Activated gamma-delta T cell (primary cell): ENCODE measurements at places on chromosomes 3 and 15.

DNA sequence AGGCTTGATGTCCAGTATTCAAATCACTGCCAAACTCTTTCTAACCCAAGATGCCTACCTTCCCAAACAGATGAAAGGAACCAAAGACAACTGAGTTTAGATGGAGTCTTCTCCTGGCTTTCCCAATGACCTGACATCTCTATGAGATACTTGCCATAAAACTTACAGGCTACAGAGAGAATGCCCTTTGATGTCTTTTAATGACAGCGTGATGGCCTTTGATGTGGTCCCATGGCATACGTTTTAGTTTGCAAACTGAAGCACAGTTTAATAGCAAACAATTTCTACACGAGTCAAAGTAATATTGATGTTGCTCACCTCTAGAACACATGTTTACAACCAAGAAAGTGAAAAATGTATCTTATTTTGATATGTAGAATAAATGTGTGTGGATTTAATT is 73.2 kb downstream of the ZIC4 start:
- no peak for DNase-seq

DNA sequence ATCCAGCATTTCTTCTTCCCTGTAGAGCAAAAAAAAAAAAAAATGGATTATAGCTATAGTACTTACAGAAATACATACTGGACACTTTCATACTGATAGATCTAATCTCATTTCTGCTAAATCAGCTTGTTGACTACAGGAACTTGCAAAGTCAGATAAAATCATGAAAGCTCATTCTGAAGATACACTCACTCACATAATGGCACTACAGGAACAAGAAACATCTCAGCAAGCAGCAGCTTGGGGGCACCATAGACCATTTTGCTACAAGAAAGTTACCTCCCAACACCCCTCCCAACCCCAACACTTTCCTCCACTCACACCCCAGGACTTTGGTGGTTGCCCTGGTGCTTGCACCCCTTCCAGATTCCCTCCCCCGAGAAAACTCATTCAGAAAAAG is 4.6 kb downstream of the MYH15 start:
- no peak for DNase-seq

- DNase-seq, result no peak
Observed at GRCh38 chr3:83216919-83217594, 1455.6 kb upstream of the GBE1 start.

DNA sequence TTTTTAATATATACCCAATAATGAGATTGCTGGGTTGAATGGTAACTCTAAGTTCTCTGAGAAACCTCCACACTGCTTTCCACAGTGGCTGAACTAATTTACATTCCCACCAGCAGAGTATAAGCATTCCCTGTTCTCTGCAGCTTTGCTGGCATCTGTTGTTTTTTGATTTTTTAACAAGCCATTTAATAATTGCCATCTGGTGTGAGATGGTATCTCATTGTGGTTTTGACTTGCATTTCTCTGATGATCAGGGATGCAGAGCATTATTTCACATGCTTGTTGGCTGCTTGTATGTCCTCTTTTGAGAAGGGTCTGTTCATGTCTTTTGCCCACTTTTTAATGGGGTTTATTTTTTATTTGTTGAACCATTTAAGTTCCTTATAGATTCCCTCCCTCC is 75.0 kb upstream of the EPHB3 start:
- no peak for DNase-seq

DNA sequence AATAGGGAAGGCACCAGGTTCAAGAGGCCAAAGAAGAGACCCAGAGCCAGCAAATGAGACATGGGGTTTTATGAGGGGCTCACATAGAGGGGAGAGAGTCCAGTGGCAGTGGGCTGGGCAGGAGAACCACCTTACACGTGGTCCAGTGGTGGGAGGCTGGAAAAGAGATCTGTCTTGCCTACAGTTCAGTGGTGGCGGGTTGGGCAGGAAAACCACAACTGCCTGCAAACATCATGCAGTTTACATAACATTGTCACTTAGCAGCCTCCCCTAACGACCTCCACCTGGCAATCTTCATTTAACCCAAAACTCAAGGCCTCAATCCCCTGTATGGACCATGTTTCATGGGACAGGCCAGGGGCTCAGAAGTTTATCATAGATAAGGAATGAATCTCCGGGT is 29.1 kb downstream of the CRYGS start:
- DNase-seq, result no peak

GRCh38 chr3:56303487-56303886 is 164.8 kb downstream of the ERC2 start:
- no peak for DNase-seq

DNA sequence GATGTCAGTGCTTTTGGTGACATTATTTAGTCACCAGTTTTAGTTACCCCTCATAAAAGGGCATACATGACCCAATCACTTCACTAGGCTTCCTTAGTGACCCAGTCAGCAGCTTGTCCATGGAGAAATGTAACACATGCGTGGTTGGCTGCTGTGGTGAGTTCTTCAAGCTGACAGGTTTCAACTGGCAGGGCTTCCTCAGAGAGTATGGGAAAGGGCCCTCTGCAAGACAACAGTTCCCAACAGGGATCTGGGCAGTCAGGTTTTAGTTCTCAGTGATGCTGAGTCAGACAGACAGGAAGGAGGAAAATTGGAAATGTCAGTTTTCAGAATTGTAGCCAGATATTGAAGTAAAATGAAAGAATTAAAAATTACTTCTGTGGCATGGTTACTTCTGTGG is 282.5 kb downstream of the TBL1XR1 start:
- no peak for DNase-seq

DNA sequence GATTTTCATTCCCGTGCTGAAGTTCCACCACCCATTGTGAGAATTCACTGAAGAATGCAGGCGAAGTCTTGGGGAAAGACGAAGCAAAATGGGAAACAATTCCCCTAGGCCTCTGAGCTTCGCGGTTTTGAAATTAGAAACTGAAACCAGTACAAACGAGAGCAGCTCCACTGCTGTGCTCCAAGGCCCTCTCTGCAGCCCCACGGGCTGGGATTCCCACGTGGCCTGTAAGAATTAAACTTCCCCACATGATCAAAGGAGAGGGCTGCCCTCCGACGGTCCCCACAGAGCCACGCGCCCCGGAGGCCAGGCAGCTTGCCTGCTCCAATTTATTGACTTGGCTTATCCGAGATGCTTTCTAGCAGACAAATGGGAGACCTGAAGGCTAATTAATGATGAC is 144.0 kb downstream of the GREM1 start:
- no peak for DNase-seq

- DNase-seq, result no peak
Observed at GRCh38 chr3:111676211-111677006, 81.3 kb upstream of the ZBED2 start.

DNA sequence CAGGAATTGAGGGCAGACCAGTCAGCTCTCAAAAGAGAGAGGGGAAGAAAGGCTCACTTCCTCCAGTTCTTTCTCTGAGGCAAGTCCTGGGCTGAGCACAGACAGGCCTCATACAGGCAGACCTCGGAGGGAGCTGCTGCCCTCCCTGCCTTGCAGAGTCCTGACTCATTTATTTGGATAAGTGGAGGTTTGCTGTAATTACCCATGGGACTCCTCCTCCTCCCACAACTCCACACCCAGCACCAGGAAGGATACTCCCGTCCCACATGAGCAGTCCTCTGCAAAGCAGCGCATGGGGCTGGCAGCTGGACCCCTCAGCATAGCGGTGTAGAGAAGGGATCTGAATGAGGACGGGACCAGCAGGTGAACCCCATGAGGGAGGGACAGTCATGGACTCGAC is 13.4 kb upstream of the SCN10A start:
- no peak for DNase-seq

DNA sequence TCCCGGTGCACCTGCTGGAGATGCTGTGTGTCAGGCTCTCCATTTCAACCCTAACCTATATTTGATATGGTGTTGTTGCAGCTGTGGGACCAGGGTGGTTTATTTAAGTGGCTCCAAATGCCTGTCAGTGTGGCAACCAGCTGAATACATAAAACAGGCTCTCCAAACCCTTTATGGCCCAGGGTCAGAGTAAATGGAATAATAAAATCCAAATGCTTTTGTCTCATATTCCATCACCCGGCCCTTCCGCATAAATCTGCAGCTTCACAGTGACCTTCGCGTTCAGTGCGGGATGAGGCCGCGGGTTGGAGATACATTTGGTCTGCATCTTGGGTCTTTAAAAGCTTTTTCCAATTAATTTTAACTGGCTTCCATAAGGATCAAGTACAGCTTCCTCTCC is 382.1 kb upstream of the NR2F2 start:
- no peak for DNase-seq

- DNase-seq, result no peak
Observed at GRCh38 chr3:49591615-49592014, 37.3 kb downstream of the BSN start.

DNA sequence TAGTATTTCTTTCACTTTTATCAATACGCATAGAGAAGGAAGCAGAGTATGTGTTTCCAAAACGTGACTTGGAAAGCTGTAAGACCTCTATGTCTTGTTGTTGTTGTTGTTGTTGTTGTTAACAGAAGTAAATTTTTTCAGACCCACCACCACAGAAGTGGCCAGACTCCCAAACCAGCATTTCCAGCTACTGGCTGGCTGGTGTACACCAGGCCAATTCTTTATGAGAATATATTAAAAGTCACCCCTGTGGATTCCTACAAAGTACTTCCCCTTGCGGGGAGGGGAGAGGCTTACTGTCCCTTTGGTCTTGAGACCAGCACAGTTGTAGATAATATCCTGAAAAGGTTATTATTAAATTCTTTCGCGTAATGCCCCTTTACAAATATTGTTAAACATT is 1.6 kb upstream of the FOXP1 start:
- DNase-seq, result no peak

GRCh38 chr3:121958801-121959200 is 63.2 kb downstream of the ILDR1 start:
- DNase-seq, result no peak

- DNase-seq, result no peak
Observed at GRCh38 chr3:197268294-197268693, 30.1 kb downstream of the DLG1 start.

DNA sequence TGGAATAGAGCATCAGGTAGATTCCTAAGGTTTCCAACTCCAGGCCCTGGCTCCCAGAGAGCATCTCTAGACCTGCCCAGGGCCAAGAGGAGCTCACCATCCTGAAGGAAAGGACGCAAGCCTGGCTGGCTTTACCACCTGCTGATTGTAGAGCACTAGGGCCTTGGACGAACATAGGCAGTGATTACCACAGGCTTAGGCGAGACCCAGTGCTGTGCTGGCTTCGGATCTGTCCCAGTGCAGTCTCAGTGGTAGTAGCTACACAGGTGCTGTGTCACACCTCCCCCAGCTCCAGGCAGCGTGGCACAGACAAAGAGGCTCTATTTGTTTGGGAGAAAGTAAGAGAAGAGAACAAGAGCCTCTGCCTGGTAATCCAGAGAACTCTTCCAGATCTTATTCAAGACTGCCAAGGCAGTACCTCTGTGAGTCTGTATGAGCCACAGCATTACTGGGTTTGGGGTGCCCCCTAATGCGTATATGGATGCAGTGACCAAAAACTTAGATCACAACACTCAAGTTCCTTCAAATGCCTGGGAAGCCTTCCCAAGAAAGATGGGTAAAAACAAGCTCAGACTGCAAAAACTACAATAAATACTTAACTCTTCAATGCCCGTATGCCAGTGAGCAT is 25.4 kb downstream of the ISG20 start:
- no peak for DNase-seq

GRCh38 chr3:42169579-42170120 is 78.5 kb downstream of the TRAK1 start:
- no peak for DNase-seq

DNA sequence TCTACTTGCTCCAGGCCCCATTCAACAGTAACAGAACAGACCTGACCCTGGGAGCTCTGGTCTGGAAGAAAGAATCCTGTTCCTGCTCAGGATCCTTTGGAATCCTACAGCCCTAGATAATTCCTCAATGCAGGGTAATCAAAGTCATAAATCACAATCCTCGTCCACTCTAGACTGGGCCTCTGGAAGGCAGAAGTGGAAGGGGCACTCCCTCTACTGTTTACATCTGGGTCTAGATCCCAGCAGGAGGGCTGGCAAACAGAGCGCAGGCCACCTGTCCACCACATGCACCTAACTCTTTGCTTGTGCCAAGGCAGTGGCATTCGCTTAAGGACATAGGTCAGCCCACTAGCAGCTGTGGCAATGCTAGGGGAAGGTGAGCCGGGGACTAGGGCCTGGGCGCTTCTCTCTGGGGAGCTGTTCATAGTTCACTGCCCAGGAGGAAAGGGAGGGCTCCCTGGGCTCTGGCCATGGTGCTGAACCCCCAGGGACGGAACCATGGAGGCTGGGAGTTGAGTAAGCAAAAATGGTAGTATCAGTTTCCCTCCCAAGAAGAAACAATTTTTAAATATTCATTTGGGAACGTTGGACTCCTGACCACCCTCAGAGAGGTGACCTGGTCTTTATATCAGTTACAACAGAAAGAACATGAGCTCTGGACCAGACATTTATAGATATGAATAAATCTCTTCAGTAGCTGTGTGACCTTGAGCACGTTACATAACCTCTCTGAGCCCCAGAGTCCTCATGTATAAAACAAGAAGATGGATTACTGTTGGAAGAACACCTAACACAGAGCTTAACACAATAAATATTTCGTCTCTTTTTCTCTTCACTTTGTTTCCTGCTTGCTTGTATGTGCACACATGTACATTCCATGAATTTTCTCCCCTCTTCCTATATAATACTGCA is 90.2 kb downstream of the NTRK3 start:
- DNase-seq, result no peak

DNA sequence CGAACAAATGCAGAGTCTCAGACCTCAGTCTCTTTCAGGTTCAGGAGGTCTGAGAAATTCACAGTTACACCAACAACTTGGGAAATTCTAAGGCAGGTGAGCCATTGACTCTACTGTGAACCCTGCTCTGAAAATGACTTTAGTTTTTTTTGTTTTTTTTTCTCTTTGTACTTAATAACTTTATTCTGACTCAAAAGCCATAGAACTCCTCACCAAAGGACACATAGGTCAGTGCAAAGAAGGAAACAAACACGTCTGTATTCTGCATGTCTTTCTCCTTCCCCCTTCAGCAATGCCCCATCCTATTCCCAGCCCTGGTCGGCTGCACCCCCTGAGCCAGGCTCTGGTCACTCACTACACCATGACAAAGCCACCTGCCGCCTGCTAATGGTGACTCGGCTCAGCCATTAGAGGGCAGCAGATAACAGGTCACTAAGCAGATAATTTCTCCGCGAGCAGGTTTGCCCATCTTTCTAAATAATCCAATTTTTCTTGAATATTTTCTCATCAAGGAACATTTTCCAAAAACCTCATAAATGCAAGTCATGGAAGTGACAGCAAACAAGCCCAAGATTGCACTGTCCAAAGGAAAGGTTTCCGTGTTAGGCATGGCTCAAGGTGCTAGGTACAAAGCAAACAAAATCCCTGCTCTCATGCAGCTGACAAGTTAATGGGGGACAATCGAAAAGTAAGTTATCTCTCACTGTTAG is 37.7 kb downstream of the TM4SF4 start:
- no peak for DNase-seq

GRCh38 chr3:60756241-60757030 is 494.8 kb downstream of the FHIT start:
- no peak for DNase-seq

GRCh38 chr15:98900356-98900755 is 107.2 kb downstream of the PGPEP1L start:
- no peak for DNase-seq

GRCh38 chr3:13268120-13268519 is 152.0 kb downstream of the NUP210 start:
- DNase-seq, result no peak
